Ovary (tissue), 10 donors: ENCODE measurements at places on chromosomes 2 and 18. TPM values are rescaled to one million over a fixed set of nuclear protein-coding genes. Genes with fewer than 3 reads are reported as not detected.

The CACNB4 gene
- 0.23 TPM for polyA plus RNA-seq

The FOXI3 gene
- not detected for polyA plus RNA-seq

The GALNT5 gene
- 0.05 TPM for polyA plus RNA-seq

The NCL gene
- polyA plus RNA-seq, result 724 TPM

The ACKR3 gene
- 22.2 TPM for polyA plus RNA-seq

The TMEM17 gene
- polyA plus RNA-seq, result 3.0 TPM

The GRB14 gene
- polyA plus RNA-seq, result 45.6 TPM

The HOXD10 gene
- polyA plus RNA-seq, result 8.1 TPM

The MERTK gene
- polyA plus RNA-seq, result 21.9 TPM

The ZNF532 gene
- 40.5 TPM for polyA plus RNA-seq

The WNT10A gene
- 0.13 TPM for polyA plus RNA-seq
